Left colon (tissue), 2 donors: ENCODE measurements at places on chromosomes 16 and 17. TPM values are rescaled to one million over a fixed set of nuclear protein-coding genes. Genes with fewer than 3 reads are reported as not detected.

The WIPF2 gene
- total RNA-seq: 43.6 TPM

The WNT9B gene
- total RNA-seq: not detected

The NPIPA2 gene
- 2.8 TPM for total RNA-seq

The RHBDL3 gene
- total RNA-seq: 0.50 TPM

The PHOSPHO1 gene
- total RNA-seq: not detected

The MYO15A gene
- 0.75 TPM for total RNA-seq

The UBALD2 gene
- total RNA-seq: 113 TPM

The HERPUD1 gene
- total RNA-seq: 184 TPM

The CCL16 gene
- 0.25 TPM for total RNA-seq

The PRRT2 gene
- 2.0 TPM for total RNA-seq

The IL34 gene
- 0.89 TPM for total RNA-seq

The NXN gene
- 14.5 TPM for total RNA-seq

The RNF227 gene
- total RNA-seq: 1.2 TPM

The MYH2 gene
- total RNA-seq: not detected

The DHX38 gene
- 52.0 TPM for total RNA-seq

The NPIPB13 gene
- total RNA-seq: 9.7 TPM

The C1QL1 gene
- total RNA-seq: 0.58 TPM

The SOST gene
- not detected for total RNA-seq

The KRTAP4-6 gene
- total RNA-seq: not detected

The C17orf67 gene
- total RNA-seq: 2.2 TPM

The KRTAP4-16 gene
- total RNA-seq: not detected

The CES1 gene
- 33.4 TPM for total RNA-seq

The CD300E gene
- 0.39 TPM for total RNA-seq

The CHST6 gene
- total RNA-seq: 2.0 TPM

The CCL22 gene
- total RNA-seq: 0.45 TPM

The ZSCAN10 gene
- total RNA-seq: not detected

The C17orf50 gene
- total RNA-seq: not detected

The SDR42E2 gene
- not detected for total RNA-seq

The KRT33A gene
- total RNA-seq: not detected

The SLC47A2 gene
- 0.14 TPM for total RNA-seq

The ABCC12 gene
- not detected for total RNA-seq

The TBC1D3K gene
- not detected for total RNA-seq

The TM4SF5 gene
- total RNA-seq: 17.3 TPM

The SLC13A2 gene
- total RNA-seq: 26.5 TPM

The GPR179 gene
- total RNA-seq: 0.03 TPM

The BCAR1 gene
- total RNA-seq: 139 TPM

The VWA3A gene
- not detected for total RNA-seq

The RNF157 gene
- 89.3 TPM for total RNA-seq

The PROCA1 gene
- total RNA-seq: 1.8 TPM

The KIF18B gene
- total RNA-seq: 3.0 TPM

The PRAC1 gene
- total RNA-seq: 261 TPM

The SBK1 gene
- 0.28 TPM for total RNA-seq

The PTX4 gene
- total RNA-seq: not detected

The SLC38A8 gene
- total RNA-seq: not detected

The BHLHA9 gene
- not detected for total RNA-seq

The ZFPM1 gene
- total RNA-seq: 11.3 TPM

The COL1A1 gene
- 91.9 TPM for total RNA-seq

The PRDM7 gene
- total RNA-seq: not detected

The CXCL16 gene
- total RNA-seq: 52.3 TPM
